D721Med (cell line): ENCODE measurements at places on chromosomes 2 and 18.

GRCh38 chr2:102049756-102050443 lies 58.1 kb downstream of the IL1R2 start:
- no peak for DNase-seq

DNA sequence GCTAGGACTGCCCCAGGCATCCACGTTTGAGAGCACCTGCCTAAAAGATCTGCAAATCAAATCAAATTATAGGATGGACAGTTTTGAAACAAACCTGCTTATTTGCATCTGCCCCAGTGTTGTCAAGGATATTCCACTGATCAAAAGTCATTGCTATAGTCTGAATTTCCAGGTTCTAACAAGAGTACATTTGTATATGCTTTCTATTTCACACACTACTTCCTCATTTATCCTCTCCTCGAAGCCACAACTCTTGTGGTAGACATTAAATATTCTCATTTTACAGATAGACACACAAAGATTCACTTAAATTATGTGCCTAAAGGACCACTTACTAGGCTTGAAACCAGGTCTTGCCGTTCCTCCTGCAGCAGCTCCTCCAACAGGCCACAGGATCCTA lies 11.9 kb upstream of the TET3 start:
- no peak for DNase-seq

DNA sequence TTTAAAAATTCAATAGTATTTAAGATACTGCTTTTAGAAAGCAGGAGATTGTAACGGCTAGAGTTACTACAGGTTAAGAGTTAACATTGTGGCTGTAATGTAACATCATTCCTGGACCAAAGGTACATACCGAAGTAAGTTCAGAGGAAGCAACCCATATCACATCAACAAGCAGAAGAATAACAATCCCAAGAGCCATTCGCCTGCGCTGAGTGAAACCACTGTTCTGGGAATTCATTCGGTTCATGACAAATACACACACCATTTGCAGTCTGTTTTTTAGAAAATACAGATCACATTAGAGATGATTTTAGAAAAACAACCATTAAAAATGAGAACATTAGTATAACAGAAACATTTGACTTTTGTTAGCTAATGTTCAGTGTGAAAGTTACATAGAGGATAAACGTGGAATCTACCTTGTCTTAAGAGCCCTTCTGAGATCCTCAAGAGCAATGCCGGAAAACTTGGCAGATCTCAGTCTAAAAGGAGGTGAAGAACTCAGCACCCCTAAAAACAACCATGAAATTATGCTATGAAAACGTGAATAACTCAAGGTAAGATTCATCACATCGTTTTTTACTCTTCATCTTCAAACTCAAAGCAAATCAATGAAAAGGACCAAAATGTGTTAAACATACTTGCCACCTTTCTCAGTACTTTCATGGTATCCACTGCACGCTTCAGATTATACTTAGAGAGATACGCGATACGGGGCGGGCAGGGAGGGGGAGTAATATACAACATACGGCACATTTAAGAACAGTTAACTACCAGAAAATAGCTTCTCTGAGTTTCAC lies 1.2 kb downstream of the SLC35F5 start:
- DNase-seq = no peak

GRCh38 chr18:69484699-69485396 lies 84.2 kb downstream of the DOK6 start:
- DNase-seq = no peak

- DNase-seq = no peak
Measured at GRCh38 chr18:78661316-78661715, 318.3 kb upstream of the SALL3 start.

DNA sequence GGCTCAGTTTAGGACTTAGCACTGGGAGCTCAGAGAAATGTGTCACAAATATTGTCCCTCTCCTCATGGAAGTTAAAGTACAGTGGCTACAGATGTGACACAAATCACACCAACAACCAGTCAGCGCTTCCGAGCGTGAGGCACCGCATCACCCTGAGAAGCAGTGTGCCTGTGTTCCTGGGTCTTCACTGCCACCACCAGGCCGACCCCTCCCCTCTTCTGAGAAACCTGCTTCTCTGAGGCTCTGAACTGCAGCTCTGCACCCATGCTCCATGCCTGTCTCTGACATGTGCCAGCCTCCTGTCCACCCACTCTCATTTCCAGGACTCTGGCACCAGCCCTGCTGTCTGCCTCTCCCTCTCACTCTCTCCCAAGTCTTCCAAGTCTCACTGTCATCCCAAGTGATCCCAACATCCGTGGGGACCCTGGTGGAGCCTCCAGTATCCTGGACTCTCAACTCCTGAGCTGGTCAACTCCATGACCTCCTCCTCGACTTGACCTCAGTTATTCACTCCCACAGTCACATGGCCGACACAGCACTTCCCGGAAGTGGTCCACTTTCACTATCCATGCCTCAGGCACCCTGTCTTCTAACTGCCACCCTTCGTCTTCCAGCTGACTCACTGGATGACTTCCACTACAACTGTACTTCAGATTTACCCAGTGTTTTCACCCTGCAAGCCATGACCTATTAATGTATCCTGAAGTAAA lies 73.5 kb downstream of the FBXO15 start:
- no peak for DNase-seq

GRCh38 chr2:65746931-65747675 lies 314.7 kb upstream of the SPRED2 start:
- DNase-seq = no peak

GRCh38 chr2:49928551-49928950 lies 774.2 kb upstream of the FSHR start:
- DNase-seq = no peak

DNA sequence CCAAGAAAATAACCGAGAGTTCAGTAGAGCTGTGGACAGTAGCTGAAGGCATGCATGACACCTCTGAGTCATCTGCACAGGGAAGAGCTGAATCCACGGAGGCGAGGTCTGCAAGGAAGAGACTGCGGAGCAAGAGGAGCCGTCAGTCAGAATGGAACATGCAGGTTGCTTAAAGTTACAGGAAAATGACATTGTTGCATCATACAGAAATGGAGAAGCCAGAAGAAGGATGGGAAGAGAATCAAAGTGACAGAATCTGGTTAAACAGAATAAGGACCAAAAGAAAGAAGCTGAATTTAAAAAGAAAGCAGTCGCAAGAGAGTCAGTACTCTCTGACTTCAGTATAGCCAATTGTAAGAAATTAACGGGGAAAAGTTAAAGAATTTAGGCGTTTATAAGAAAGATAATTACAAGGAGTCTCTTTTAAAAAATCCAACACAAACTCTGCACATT lies 533.8 kb downstream of the ADCYAP1 start:
- DNase-seq = no peak

DNA sequence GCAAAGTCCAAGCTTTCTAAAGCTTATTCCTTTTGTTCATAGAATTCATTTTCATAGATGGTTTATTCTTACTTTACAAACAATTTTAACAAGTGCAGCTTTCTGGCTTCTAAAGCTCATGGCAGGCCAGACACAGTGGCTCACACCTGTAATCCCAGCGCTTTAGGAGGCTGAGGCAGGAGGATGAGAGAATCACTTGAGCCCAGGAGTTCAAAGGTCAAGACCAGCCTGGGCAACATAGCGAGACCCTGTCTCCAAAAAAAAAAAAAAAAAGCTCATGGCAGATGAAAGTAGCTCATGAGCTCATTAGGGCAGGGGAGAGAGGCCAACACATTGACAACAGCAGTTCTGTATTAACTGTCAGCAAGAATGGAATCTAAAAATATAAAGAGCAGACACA lies 28.1 kb upstream of the NPC1 start:
- no peak for DNase-seq

- no peak for DNase-seq
Measured at GRCh38 chr2:160870729-160871465, 289.3 kb upstream of the TANK start.

- DNase-seq = no peak
Measured at GRCh38 chr18:53253789-53254188, 913.8 kb downstream of the DCC start.

GRCh38 chr2:183696028-183696427 lies 571.8 kb downstream of the NUP35 start:
- DNase-seq = no peak

- DNase-seq = peak; percentile 47
Measured at GRCh38 chr2:98730707-98731040, 258 bp downstream of the MGAT4A start.

DNA sequence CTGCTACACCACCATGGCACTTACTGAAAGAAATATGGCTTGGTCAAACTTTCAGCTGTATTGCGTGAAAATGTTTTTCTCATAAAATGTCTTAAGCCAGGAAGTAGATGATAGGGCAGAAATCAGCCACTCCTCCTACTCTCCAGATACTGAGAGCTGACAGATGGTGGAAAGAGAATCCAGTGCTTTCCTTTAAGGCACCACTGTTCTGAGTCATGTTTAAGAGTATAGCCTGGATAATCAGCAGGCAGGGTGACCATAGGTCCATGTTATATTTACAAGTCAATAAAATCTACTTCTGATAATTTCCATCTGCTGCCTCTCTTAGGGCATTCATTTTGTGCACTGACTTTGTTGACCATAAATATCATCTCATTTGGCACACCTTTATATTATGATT lies 21.9 kb downstream of the ARPC2 start:
- DNase-seq = no peak

DNA sequence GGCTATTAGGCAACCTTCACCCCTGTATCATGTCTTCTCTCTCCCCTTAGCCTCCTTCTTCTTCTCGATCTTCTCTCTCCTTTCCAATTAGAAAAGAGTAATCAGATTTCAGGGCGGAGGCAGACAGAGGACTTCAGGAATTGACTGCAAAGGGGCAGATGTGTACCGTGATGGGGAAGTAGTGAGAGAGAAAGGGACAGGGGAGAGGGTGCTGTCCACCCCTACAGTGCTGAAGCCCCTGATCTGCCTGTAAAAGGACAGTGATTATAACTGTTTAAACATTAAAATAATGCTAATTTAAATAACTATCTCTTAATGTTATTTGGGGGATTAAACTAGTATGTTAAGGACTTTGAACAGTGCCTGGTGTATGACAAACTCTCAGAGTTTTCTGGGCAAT lies 178.5 kb downstream of the ACTR3 start:
- DNase-seq = no peak

GRCh38 chr2:219461669-219462068 lies 27.0 kb downstream of the SPEG start:
- DNase-seq = no peak

- no peak for DNase-seq
Measured at GRCh38 chr2:111101592-111101991, 19.1 kb upstream of the BCL2L11 start.

DNA sequence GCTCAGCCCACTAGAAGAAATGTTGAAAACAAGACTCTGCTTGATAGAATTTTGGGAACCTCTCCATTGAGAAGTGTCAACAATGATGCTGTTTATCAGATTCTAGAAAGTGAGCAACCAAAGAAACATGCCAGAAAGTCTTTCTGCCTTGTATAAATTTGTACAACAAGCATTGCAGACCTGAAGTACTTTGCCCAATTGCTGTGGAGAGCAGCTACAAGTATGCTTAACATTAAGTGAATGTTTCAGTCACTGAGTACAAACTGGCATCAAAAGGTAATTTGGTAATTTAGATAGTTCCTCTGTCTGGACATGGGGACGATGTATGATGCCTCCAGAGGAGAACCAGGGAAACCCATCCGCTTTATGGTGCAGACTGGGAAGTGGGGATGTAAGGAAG lies 33.4 kb upstream of the SKA1 start:
- no peak for DNase-seq

DNA sequence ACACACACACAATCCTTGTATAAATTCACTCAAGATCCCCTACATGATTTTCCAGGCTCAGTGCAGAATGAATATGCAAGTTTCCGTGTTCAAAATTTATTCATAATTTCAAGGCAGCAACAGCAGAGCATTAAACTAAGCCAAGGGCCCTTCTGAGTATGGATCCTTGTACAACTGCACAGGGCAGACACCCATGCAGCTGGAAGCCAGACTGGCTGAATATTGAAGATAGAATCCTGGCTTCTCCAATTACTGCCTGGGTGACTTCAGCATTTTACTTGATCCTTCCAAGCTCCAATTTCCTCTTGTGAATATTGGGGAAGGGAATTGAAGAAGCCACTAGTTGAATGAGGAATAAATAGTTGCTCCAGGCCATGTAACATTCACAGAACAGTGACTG lies 267.9 kb upstream of the REG3G start:
- no peak for DNase-seq

GRCh38 chr2:12201369-12201768 lies 454.9 kb downstream of the LPIN1 start:
- no peak for DNase-seq

- peak; percentile 29 for DNase-seq
Measured at GRCh38 chr2:235658351-235659174, 164.7 kb downstream of the AGAP1 start.

DNA sequence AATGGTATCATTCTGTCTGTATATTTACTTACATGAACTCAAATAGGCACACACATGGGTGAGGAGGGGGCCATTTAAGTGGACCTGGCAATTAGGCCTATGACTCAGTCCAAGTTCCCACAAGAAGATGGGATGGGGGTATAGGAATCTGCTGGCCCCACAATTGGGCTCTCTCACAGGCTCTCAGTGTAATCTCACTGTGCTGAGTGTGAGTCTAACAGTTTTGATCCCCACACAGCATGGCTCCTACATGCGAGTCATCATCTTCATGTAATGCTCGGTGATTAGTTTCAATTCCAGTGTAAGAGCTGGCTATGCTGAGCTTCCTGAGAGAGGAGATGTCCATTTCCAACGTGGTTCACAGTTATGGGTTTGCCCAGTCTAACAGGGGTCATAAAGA lies 114.0 kb downstream of the GATA6 start:
- no peak for DNase-seq

DNA sequence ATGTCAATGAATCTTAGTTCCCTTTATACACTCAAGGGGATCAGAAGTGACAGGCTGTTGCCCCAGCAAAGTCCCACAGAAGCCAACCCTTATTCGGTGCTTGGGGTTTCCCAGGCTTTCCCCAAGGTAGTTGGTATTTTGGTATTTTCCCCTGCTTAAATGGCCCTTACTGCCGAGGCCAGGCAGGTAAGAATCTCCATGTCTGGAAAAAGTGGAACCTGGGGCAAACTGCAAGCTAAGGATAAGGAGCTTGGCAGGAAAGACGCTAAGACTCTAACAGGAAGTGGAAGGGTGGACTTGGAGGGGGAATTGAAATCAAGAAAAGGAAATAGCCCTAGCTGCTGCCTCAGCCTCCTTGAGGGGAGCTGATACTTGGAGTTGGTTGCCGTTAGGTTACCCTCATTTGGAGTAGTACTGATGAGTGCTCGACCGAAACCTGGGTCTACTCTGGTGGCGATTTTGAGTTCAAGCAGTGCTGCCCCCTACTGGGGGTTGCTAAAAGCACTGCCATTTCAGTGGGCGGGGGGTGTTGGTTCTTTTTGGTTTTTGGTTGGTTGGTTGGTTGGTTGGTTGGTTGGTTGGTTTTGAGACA lies 3.3 kb upstream of the GPBAR1 start:
- no peak for DNase-seq

GRCh38 chr2:42907835-42908234 lies 115.5 kb upstream of the HAAO start:
- no peak for DNase-seq

DNA sequence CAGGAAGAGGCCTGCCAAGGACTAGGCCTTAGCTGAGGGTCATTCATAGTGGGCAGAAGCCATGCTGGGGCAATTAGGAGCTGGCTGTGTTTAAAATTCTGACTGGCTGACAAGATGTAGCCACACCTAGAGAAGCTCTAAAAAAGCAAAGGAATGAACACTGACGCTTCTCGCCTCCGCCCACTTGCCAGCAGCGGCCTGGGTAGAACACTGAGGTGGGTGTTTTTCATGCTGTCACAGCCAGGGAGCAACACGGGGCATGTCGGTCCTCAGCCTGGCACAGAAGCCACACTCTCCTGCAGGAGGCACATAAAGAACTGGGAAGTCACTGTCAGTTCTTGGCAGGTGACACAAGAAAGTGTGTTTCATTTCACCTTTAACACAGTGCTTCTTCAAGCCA lies 10.4 kb downstream of the CHST10 start:
- no peak for DNase-seq
